ENCODE measurements at places on chromosomes 7 and 10. TPM values are rescaled to one million over a fixed set of nuclear protein-coding genes. Genes with fewer than 3 reads are reported as not detected.

RASA4B gene
- total RNA-seq: 17.1 TPM

ADIRF gene
- 4.8 TPM for total RNA-seq

PHF14 gene
- 173 TPM for total RNA-seq

VWDE gene
- 2.1 TPM for total RNA-seq

TMEM254 gene
- 18.0 TPM for total RNA-seq

ACBD7 gene
- total RNA-seq: 54.2 TPM

LIPK gene
- total RNA-seq: not detected

LIPM gene
- not detected for total RNA-seq

TUBAL3 gene
- not detected for total RNA-seq

GPR15LG gene
- not detected for total RNA-seq

SLC39A12 gene
- 20.1 TPM for total RNA-seq

NXPH1 gene
- 94.6 TPM for total RNA-seq

SCART1 gene
- total RNA-seq: 1.2 TPM

SVOPL gene
- 3.0 TPM for total RNA-seq

MYL7 gene
- not detected for total RNA-seq

H2BK1 gene
- not detected for total RNA-seq

ARL4A gene
- 57.7 TPM for total RNA-seq

THSD7A gene
- 30.4 TPM for total RNA-seq

RAMP3 gene
- 6.2 TPM for total RNA-seq

CYP17A1 gene
- total RNA-seq: not detected

STEAP2 gene
- 9.9 TPM for total RNA-seq

ITIH5 gene
- 18.9 TPM for total RNA-seq

ZNF804B gene
- 8.3 TPM for total RNA-seq

SLC18A3 gene
- total RNA-seq: 2.8 TPM

TMEM176A gene
- total RNA-seq: 1.2 TPM

RASSF4 gene
- 15.7 TPM for total RNA-seq

PCLO gene
- 77.5 TPM for total RNA-seq

KCND2 gene
- 137 TPM for total RNA-seq

SPDYE3 gene
- not detected for total RNA-seq

ZNF365 gene
- 19.8 TPM for total RNA-seq

BUD31 gene
- total RNA-seq: 84.4 TPM

GBX1 gene
- 1.6 TPM for total RNA-seq

SNX8 gene
- 8.3 TPM for total RNA-seq

MACC1 gene
- total RNA-seq: 0.23 TPM

CHCHD2 gene
- total RNA-seq: 160 TPM

CALCR gene
- 5.1 TPM for total RNA-seq

BLOC1S2 gene
- 75.4 TPM for total RNA-seq

TMEM176B gene
- total RNA-seq: 5.8 TPM

OR2A2 gene
- not detected for total RNA-seq

FZD1 gene
- 10.8 TPM for total RNA-seq

TMEM270 gene
- not detected for total RNA-seq

CDNF gene
- total RNA-seq: 1.6 TPM

Measured in diencephalon (tissue), 1 donor.